ENCODE measurements at places on chromosomes 13 and 19.

DNA sequence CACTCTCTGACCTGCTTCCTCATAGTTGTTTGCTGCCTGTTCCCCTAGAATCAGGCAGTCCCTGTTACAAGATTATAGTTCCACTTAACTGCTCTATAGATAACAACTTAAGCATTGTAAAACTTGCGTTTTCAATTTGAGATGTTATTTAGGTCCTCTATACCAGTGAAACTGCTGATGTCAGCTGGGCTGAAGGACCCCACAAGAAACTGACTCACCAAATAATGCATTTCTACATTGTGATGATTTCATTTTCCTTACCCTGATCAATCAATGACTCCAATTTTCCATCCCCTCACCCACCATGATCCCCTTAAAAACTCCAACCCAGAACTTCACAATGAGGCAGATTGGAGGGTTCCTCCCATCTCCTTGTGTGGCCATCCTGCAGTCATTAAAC lies 280.7 kb downstream of the SLITRK1 start:
- DNase-seq = no peak

- DNase-seq = no peak
Measured at GRCh38 chr13:21673539-21673788, 2.6 kb downstream of the FGF9 start.

- DNase-seq = no peak
Measured at GRCh38 chr13:97250560-97250959, 28.4 kb downstream of the MBNL2 start.

- DNase-seq = peak; percentile 99
Measured at GRCh38 chr19:13986348-13986904, 19.7 kb downstream of the RFX1 start.

- DNase-seq = no peak
Measured at GRCh38 chr13:42524487-42525034, 49.4 kb upstream of the TNFSF11 start.

- no peak for DNase-seq
Measured at GRCh38 chr13:37984357-37984756, 114.8 kb upstream of the TRPC4 start.

DNA sequence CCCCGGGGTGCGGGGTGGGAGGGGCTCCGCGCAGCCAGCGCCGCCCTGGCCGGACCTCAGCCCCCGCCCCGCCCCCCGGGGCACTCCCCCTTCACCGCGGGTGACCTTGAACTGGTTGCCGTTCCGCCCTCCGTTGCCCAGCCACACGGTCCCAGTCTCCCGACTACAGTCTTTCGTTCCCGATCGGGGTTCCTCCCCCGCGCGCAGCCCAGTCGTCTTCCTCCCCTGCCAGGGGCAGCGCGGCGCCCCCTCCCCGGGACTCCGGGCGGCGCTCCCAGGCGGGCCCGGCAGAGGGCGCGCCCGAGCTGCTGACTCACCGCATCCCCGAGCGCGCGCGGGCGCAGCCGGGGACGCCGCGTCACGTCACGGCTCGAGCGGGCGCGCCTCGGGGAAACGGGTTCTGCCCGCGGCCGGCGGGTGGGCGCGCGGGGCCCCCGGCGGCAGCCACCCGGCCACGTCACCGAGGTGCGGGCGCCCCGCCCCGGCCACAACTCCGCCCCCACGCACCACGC lies 459 bp downstream of the MIDN start:
- peak; percentile 70 for DNase-seq

GRCh38 chr19:42606660-42607351 lies 12.1 kb upstream of the CEACAM8 start:
- no peak for DNase-seq

DNA sequence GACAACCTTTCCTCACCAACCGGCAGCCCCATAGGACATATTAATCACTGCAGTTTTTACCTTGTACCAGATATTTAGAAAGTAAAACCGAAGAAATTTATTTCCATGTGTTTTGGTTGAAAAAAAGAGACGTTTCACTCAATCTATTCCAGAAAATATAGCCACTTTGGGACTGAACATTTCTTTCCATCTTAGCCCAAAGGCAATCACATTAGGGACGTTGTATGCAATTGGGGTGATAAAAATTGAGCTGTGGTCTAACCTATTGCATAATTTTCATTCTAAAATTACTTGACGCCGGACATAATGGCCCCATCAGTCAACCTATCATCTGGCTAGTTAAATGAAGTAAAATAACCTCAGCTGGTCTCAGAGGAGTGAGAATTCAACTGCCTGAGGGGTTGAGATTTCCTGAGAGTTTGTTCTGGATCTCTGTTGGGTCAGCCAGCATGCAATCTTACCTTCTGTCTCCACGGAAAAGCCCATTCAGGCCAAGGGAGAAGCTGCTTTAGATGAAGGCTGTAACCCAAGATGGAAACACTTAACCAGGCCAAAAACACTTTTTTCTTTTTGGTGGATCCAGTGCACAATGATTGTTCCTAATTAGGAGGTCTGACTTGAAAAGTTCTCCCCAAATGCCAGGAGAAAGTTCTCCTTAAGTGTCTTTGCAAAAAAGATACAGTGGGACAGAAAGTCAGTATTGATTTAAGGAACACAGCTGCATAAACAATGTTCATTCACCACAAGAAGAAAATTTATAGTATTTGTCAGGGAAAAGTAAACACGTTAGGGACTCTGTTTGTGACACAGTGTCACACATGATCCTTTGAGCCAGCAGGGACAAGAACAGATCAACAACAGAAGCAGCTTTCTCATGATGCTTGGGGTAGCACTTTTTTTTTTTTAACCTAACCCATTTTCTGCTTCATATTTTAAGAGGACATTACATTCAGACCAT lies 34.1 kb downstream of the DLEU7 start:
- DNase-seq = no peak

DNA sequence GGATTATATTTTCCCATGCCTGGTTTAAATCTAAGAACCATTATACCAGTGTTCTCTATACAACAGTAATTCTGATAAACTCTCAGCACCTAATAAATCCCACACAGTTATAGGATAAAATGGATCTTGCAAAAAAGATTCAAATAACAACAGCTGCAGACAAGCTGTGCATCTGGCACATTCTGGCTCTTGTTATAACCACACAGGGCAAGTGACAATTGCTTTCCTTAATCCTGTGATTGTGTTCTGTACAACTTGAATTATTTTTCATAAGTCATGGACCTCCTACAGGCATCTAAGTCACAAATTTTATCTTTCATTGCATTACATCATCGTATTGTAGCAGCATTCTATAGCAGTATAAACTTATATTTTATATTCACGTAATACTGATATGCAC lies 948.3 kb downstream of the SLITRK1 start:
- no peak for DNase-seq

- DNase-seq = no peak
Measured at GRCh38 chr19:16449330-16449961, 22.3 kb downstream of the EPS15L1 start.

- no peak for DNase-seq
Measured at GRCh38 chr13:112839356-112840105, 129.5 kb upstream of the MCF2L start.

DNA sequence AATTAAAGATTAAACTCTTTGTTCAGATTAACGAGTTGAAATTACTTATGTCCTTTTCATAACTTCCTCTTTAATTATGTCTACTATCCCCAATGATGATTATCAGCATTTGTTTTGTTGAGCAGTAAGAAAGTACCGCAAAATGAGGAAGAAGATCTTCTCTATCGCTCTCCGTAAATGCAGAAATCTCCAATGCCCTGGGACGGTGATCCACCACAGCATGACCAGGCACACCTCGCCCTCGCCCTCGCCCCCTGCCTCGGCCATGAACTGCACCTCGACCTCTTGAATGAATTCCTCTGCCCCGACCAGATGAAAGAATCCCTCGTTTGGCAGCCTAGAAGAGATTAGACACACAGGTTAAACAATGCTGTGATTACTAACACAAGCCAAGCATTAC lies 69.1 kb downstream of the RBM26 start:
- DNase-seq = no peak

DNA sequence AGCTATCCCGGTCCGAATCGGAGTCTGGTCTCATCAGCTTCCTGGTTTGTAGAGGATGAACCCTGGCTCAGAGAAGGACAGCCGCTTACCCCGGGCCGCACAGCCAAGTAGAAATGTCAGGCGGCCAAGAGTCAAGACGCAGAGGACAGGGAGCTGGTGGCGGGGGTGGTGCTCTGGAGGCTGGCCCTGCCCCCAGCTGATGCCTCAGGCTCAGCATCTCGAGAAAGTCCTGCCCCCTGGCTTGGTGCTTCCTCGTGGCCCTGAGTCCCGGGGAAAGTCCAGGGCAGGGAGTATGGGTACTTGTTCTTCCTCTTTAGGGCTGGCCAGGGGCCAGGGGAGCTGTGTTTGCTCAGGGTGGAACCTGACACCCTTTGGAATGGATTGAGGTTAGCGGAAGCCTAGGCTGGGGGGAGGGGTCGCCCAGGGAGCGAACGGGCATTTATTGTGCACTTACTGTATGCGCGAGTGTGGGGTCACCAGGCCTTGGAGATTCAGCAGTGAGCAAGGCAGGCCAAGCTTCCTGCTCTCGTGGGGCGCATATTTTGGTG lies 2.2 kb downstream of the TJP3 start:
- DNase-seq = no peak

DNA sequence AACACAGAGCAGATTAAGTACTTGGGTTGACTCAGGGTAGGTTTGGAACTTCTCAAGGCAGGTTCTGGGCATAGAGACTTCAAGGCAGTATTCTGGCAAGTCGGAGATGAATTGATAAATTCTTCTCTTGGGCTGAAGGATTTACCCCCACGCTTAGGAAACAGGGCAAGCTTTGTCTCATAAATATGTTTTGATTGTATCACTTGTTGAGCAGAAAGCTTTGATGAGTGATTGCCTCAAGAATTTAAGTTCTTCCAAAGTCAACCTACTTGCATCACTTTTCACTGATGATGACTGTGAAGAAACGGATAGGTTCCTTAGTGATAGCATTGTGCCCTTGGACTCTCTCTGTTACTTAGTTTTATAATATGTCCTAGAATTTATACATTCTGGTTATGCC lies 258.6 kb upstream of the DACH1 start:
- DNase-seq = no peak

DNA sequence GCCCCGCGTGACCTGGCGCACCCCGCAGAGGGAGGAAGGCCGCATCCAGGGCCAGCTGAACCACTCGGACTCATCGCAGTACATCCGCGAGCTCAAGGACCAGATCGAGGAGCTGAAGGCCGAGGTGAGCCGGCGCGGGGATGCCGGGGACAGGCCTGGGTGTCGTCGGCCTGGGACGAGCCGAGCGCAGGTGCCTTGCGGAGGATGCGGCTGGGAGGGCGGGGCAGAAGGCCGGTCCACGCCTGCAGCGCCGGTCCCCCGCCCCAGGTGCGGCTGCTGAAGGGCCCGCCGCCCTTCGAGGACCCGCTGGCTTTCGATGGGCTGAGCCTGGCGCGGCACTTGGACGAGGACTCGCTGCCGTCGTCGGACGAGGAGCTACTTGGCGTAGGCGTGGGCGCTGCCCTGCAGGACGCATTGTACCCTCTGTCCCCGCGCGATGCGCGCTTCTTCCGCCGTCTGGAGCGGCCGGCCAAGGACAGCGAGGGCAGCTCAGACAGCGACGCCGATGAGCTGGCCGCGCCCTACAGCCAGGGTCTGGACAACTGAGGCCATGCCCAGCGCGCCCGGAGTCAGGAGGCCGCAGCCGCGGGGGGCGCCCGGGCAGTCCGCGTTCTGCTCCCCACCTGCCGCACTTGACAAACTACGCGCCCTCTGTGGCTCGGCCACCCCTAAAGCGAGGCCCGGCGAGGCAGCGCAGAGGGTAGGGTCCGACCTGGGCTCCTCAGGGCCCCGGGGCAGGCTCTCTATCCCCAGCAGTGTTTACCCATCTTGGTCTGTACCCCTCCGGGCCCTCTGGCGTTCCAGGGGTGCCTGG lies 10.8 kb downstream of the PRR36 start:
- no peak for DNase-seq

GRCh38 chr19:55418185-55418584 lies 10.6 kb upstream of the UBE2S start:
- no peak for DNase-seq

GRCh38 chr19:48668332-48668731 lies 4.5 kb downstream of the NTN5 start:
- DNase-seq = no peak

GRCh38 chr19:48746738-48747575 lies at the start of gene IZUMO1:
Gene IZUMO1 (minus strand): TSS chr19:48746909. CDS start chr19:48745859, 1,050 bp downstream.
- no peak for DNase-seq

GRCh38 chr13:97743938-97744337 lies 209.5 kb upstream of the IPO5 start:
- DNase-seq = no peak
